Myometrial cell (primary cell): ENCODE measurements at places on chromosomes 4 and X. TPM values are rescaled to one million over a fixed set of nuclear protein-coding genes. Genes with fewer than 3 reads are reported as not detected.

AADAT gene
- 5.8 and 8.1 TPM in 2 replicates for total RNA-seq

RTL3 gene
- total RNA-seq: under 0.01 and 0.89 TPM in 2 replicates

IRS4 gene
- not detected in 2 replicates for total RNA-seq

TREX2 gene
- not detected in 2 replicates for total RNA-seq
